Neural progenitor cell (in vitro differentiated cells): ENCODE measurements at places on chromosomes 6 and 20. TPM values are rescaled to one million over a fixed set of nuclear protein-coding genes. Genes with fewer than 3 reads are reported as not detected.
A peak's percentile ranks its signal among the peaks of the same experiment; 100 is the strongest.

TTK gene
- total RNA-seq, result 139 and 231 TPM in 2 replicates

GRCh38 chr6:12065321-12066140 is 53.4 kb downstream of the HIVEP1 start:
- peaks cover 8% of the 10 kb centered on the region for H3K4me1 ChIP-seq
- no peaks in the 10 kb centered on the region for H3K36me3 ChIP-seq
- H3K27ac ChIP-seq, result no peak overlapping the region
- H3K4me3 ChIP-seq, result no peak overlapping the region

- H3K36me3 ChIP-seq, result no peaks in the 10 kb centered on the region
- H3K4me1 ChIP-seq, result peaks cover 8% of the 10 kb centered on the region
- H3K27ac ChIP-seq, result no peak overlapping the region
- H3K4me3 ChIP-seq, result no peak overlapping the region
- DNase-seq, result no peak
These were observed 526.1 kb upstream of the MARCKS start for GRCh38 chr6:113331021-113331420.

- H3K27ac ChIP-seq, result no peak overlapping the region
- no peaks in the 10 kb centered on the region for H3K36me3 ChIP-seq
- no peak overlapping the region for H3K4me3 ChIP-seq
- H3K27me3 ChIP-seq, result no peaks in the 10 kb centered on the region
- peaks cover 6% of the 10 kb centered on the region for H3K4me1 ChIP-seq
These were observed 180.2 kb downstream of the MAFB start for GRCh38 chr20:40508821-40509220.

DNA sequence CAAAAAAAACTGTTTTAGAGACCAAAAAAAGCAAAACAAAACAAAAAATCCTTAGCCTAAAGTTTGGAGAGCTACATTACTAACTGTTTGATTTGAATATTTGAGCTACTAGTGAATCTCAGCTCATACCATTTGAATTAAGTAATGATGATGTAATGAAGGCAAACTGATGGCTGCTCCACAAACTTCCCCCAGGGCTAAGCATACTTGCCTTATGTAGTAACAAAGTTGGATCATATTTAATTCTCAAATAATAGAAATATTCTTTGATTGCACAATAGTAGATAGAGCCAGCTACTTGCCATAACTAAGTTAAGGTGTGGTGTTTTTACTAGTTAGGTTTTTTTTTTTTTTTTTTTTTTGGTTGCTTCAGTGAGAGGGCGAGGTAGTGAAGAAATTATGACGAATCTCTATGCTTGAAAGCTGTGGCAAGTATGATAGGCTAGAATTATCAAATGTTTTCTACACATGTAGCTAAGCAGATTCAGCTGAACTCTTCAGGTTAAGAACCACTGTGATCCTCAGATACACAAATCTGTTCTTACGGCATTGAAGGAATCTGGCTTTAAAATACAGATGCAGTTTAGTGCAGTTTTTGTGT is 2.9 kb downstream of the RAB32 start:
- H3K4me1 ChIP-seq, result no peaks in the 10 kb centered on the region
- H3K27ac ChIP-seq, result no peak overlapping the region
- H3K27me3 ChIP-seq, result no peaks in the 10 kb centered on the region
- DNase-seq, result no peak
- H3K4me3 ChIP-seq, result no peak overlapping the region

- H3K4me1 ChIP-seq, result peaks cover 19% of the 10 kb centered on the region
- H3K27me3 ChIP-seq, result peaks cover 73% of the 10 kb centered on the region
- H3K4me3 ChIP-seq, result peak overlapping the region; percentile 24
These were observed 18.8 kb upstream of the OLIG3 start for GRCh38 chr6:137512757-137513605.

DNA sequence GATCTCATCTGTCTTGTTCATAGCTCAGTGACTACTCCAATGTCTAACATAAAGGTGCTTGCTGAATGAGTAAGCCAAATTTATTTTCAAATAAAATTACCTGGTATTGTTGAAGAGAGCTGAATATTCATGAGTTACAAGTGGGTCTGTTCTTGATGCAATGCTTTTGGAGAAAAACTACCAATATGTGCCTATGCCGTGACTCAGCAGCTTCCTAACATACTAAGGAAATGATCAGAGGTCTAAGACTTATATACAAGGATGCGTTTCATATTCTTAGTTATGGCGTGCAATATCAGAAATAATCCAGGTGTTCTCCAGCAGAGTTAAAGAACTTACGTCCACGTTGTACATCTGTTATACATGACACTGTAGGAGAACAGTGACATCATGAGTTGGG is 5.1 kb downstream of the FAM120B start:
- no peak overlapping the region for H3K4me3 ChIP-seq
- H3K27me3 ChIP-seq, result no peaks in the 10 kb centered on the region
- DNase-seq, result no peak
- no peaks in the 10 kb centered on the region for H3K36me3 ChIP-seq

GRCh38 chr6:167588920-167589614 is 237.6 kb upstream of the AFDN start:
- no peak overlapping the region for H3K27ac ChIP-seq
- no peaks in the 10 kb centered on the region for H3K27me3 ChIP-seq
- no peak overlapping the region for H3K4me3 ChIP-seq
- DNase-seq, result no peak
- no peaks in the 10 kb centered on the region for H3K4me1 ChIP-seq

DNA sequence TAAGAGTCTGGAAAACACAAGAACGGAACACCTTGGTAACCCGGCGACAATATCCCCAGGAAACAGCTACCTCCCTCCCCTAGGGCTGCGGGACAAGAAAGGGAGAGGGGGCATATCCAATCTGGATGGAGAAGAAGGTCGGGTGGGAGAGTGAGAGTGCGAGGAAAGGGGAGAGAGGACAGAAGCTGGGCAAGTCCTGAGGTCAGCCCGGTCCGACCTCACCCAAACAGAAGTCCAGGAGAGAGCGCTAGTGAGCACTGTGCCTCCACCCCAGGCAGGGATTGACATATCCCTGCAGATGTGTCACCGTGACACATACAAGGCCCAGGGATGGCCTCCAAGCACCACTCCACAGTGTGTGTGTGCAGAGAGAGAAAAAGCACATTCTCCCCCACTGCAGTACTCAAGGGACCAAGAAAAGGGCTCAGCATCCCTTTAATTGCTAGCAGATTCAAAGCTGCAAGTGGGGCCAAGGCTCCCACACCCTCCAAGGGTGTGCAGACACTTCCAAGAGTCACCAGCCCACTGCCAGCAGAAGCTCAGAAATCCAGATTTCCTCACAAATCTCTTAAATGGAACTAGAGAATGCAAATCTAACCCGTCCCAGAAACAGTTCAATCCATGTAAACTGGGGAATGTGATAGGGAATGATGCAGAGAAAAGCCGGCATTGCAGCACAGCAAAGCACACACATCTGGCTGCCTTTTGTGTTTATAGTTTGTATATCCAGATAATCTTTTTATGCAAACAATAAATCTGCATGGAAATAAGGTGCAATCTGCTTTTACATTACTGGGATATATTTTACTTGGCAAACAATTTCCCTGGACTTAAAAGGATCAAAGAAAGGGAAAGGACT is 3.1 kb downstream of the PXDC1 start:
- H3K27me3 ChIP-seq, result peaks cover 57% of the 10 kb centered on the region
- H3K36me3 ChIP-seq, result no peaks in the 10 kb centered on the region
- peaks cover 7% of the 10 kb centered on the region for H3K4me1 ChIP-seq
- DNase-seq, result peak; percentile 84

COX4I2 gene
- total RNA-seq, result not detected in 2 replicates

DNA sequence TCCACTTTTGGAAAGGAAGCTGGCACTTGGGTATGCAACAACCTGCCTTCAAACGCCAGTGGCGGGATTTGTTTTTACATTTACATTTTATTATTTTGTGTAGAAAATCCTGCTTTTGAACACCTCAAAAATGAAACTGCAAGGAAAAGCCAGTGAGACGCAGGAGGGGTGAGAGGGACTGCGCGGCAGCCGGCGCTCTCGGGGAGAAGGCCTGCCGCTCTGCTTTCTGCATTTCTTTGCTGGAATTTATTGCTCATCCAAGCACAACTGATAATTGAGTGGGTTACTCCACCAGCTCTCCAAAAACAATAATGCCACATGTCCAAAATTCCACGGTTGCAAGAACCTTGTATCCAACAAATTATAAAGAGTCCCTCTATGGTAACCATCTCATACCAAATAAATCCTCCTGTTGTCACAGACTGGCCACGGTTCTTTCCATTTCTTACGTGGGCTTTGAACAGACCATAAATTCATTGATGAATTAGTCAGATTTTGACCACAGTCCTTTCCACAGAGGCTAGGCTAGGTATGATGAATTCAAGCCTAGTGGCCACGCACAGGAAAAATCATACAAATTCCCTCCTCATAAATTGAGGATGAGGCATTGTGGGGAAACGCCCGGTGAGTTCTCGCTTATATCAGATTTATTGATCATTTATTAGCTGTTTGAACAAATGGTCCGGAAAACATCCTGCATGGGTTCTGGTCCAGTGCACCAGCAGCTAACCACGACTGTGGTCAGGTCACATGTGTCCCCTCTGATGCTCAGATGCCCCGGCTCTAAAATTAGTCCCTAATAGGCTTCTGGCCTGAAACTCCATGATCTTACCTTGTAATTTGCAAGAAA is 31.6 kb upstream of the FOXC1 start:
- H3K4me1 ChIP-seq, result peaks cover 15% of the 10 kb centered on the region
- no peak for DNase-seq
- H3K27ac ChIP-seq, result no peak overlapping the region
- no peak overlapping the region for H3K4me3 ChIP-seq

KIAA1586 gene
- 45.9 and 88.1 TPM in 2 replicates for total RNA-seq

GRCh38 chr6:163186527-163186926 is 228.0 kb upstream of the QKI start:
- H3K4me1 ChIP-seq, result peaks cover 10% of the 10 kb centered on the region
- DNase-seq, result no peak
- no peaks in the 10 kb centered on the region for H3K27me3 ChIP-seq
